ENCODE measurements at places on chromosomes 3 and 15.

DNA sequence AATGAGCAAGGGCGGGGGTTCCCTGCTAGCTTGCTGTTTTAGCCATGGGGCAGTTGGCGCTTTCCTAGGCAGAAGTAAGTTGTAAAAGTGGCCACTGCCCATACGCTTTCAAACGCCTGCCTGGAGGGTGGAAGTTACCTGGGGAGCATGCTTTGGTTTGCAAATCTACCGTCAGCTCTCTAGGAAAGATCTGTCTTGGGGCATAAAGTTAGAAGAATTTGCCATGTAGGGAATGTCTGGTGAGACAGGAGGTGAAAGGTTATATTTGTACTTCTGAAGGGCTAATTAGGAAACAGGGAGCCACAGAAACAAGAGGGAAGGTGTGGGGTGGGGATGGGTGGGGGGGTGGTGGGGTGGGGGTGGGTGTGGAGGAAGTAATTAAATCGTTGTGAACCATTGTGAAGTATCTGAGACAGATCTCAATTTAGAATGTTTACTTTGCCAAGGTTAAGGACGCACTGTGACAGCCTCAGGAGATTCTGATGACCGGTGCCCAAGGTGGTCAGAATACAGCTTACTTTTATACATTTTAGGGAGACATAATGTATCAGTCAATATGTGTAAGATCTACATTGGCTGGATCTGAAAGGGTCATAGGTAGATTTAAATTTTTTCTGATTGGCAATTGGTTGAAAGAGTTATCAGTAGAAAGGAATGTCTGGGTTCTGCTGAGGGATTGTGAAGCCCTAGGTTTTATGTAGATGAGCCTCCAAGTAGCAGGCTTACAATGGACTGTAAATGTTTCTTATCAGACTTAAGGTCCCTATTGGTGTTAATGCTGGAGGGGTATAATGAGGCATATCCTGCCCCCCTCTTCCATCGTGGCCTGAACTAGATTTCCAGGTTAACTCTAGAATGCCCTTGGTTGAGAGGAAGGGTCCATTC lies 62.0 kb upstream of the GCNT3 start:
- DNase-seq, result no peak

DNA sequence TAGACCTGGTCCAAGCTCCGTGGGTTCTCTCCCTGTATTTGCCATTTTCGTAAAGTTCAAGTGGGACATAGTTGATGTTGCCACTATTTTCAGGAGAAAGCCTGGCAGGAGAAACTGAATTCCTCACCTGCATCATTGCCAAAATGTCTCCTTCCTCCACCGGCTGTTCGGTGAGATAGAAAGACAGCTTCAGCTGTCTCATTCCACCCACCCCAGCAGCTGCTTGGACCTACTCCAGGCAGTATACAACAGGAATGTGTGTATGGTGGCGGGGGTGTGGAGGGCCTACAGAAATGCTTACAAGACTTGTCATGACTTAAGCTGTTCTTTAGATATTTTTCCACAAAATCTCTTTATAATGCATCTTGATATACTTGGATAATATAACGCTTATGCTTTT lies 132.7 kb upstream of the RAP2B start:
- DNase-seq, result no peak

- DNase-seq, result no peak
Observed at GRCh38 chr3:126666658-126667528, 12.0 kb upstream of the TXNRD3 start.

DNA sequence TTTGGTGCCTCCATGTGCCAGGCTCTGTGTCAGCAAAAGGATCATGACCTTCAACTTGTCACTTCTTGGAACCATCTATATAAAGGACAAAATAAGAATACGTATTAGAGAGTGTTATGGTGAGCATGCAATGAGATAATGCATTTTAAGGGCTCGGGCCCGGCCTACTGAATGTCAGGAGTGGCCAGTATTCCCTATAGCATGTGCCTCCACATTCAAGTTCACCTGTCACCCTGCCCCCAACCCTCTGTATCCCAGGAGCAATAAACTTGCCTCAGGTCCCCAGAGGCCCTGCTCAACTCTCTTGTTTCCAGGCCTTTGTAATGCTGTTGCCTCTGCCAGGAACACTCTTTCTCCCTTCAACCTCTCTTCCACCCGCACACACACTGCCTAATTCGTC lies 90.2 kb upstream of the SLC6A11 start:
- no peak for DNase-seq

GRCh38 chr3:157810924-157811718 lies 295.1 kb downstream of the SHOX2 start:
- no peak for DNase-seq

- no peak for DNase-seq
Observed at GRCh38 chr15:62658498-62658897, 384.0 kb upstream of the TPM1 start.

DNA sequence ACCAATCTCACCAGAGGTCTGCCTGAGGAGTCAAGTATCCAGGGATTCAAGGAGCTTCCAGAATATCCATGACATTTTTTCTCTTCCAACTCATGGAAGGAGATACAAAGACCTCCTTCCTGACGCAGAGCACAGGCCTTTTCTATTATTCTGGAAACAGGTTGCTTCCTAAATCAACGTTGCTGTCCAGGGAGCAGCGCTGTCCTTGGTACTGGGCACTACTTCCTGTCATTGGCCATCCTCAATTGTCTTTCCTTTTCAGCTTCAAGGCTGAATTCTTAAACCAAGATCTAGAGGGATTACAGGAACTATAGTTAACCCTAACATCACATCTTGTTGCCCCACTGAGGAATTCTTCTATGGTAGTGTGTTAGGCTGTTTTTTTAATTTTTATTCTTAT lies 50.4 kb upstream of the TBC1D21 start:
- no peak for DNase-seq

DNA sequence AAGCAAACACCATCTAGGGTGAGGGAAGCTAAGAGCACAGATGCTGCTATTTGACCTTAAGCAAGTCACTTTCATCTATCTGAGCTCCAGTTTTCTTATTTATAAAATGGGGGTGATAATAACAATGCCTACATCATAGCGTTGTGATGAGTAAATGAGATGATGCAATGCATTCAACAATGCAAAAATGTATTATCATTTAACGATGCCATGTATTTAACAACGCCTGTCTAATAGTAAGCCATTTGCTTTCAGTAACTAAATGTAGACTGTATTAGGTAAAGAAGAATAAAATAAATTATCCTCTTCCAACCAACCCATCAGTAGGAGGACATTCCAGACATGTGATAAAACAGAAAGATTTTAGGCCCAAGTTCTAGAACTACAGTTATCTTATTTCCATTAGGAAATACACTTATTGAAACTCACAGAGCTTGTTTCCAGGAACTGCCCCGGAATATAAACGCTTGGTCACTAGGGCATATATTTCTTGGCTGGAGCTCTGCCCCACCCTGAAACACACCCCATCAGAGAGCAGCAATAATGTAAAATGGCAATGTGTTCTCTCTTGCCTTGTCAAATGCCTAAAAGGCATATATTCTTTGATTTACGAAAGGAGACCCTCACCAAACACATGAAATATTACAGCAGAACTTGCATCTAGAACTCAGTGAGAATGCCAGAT lies 128.3 kb downstream of the LIPC start:
- no peak for DNase-seq

- DNase-seq, result peak; percentile 82
Observed at GRCh38 chr3:46442576-46443530, 21.9 kb downstream of the LTF start.

DNA sequence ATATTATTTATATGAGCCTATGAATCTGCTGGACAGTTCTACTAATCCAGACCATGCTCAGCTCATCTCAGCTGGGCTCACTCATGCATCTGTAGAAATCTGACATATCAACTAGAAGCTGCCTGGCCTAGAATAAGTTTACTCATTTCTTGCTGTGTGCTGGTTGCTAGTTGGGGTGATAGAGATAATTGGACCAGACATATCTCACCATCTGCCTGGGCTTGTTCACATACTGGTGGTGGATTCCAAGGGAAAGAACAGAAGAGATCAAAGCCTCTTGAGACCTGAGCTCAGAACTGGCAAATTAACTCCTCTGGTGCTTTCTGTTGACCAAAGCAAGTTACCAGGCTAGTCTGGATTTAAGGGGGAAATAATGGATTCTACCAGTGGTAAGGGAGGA lies 109.1 kb downstream of the NSUN3 start:
- DNase-seq, result no peak

GRCh38 chr3:102038477-102039142 lies 189.3 kb downstream of the NFKBIZ start:
- DNase-seq, result no peak

GRCh38 chr15:79357566-79357965 lies 46.7 kb downstream of the TMED3 start:
- no peak for DNase-seq

- no peak for DNase-seq
Observed at GRCh38 chr3:120983841-120984240, 75.8 kb downstream of the STXBP5L start.

DNA sequence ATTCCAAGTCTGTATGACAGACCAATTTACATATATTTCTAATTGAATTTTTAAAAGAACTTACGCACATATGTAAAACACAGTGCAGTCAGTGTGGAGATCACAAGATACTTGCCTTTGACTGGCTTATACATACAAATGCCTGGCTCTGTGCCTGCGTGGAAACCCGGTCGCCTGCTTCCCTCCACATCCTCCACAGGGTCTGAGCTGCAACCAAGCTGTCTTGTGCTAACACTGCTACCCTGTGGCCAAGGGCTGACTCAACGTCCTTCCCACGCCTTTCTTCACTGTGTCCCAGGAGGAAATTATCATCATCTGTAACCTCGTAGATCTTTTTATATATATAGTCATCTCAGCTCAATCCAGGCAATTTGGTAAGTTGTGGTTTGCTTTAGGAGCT lies 117.0 kb downstream of the WNT7A start:
- DNase-seq, result no peak

DNA sequence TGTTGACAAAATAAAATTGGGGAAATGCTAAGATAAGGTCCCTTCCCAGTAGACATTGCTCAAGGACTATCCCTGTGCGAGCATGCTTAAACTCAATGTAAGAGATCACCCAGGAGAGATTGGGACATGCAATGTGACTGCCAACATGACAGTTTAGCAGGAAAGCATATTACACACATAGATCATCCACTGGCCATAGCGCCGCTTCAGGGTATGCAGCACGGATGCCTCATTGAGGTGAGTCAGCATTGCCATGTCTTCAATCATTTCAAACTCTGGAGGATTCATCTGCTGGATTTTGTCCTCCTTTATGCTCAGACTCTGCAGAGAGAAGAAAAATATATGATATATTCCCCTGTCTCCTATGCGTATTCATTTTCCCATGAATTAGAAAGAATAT lies 8.9 kb downstream of the MYH15 start:
- no peak for DNase-seq

DNA sequence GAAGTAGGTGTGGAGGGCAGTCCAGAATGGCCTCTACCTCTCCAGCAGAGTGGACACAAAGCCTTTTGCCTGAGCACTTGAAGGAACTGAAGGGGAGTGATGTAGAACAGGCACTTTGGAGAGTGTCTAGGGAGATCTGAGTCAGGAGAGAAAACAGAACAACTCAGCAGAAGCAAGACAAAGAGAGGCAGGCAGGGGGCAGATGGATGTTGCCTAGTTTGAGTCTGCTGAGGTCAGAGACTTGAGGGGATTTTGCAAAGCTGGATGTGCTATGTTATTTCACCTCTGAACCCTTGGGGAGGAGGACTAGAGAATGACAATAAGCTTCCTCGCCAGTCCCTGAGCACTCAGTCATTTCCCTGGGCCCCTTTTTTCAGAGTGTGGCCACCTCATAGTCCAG lies 366.4 kb downstream of the EPHB1 start:
- DNase-seq, result no peak

DNA sequence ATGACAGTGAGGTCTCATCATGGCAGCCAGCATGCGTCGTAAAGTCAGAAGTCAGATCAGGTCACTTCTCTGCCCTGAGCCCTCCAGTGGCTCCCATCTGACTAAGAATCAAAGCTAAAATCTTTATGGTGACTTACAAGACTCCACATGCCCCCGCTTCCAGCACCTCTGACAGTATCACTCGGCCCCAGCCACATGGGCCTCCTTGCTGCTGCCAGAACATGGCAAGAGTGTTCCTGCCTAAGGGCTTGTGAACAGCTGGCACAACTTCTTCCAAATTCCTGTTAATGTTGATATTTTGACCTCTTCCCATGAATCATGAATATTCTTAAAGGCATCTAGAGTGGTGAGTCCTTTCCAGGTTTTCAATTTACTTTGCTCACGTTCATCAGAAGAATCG lies 20.5 kb downstream of the POLR2M start:
- no peak for DNase-seq

DNA sequence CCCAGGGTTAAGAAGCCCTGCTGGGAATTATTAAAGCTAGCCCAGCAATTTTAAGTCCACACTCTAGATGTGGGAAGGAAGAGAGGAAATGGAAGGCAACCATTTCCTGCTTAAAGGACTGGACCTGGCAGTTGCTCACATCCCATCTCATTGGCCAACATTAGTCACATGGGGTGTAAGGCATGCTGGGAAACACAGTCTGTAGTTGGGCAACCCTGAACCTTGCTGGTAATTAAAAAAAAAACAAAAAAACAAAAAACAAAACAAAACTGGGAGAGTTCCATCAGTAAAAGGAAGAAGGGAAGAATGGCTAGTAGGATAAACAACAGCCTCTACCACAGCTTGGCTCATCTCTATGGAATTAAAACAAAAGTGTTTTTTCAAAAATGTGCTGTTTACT lies 136.0 kb downstream of the VGLL4 start:
- DNase-seq, result no peak

DNA sequence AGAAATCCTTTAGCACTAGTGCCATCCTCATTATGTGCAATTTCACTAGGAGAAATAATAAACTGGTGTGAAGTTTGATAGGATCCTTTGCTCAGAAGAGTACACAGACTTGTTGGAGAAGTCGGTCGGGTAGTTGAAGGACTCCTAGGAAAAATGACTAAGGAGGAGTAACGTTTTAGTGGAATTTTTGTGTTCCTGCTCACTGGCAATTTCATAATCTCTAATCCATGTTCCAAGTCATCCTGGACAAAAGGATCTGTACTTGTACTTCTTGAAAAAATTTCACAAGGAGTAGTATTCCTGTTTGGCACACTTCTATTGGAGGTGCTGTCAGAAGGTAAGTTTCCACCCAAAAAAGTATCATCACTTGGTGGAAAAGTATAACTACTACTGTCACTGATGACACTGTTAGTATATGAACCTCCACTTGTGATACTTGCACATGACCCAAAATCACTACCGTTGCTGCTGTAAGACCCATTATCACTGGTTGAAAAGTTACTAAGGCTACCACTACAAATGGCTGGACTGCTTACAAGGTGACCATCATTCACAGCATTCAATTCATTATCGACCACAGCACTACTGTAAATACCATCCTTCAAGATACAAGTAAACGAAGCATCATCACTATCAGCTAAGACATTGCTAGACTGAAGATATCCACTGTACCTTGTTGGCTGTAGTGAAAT lies 77.4 kb downstream of the NEDD4 start:
- DNase-seq, result no peak

DNA sequence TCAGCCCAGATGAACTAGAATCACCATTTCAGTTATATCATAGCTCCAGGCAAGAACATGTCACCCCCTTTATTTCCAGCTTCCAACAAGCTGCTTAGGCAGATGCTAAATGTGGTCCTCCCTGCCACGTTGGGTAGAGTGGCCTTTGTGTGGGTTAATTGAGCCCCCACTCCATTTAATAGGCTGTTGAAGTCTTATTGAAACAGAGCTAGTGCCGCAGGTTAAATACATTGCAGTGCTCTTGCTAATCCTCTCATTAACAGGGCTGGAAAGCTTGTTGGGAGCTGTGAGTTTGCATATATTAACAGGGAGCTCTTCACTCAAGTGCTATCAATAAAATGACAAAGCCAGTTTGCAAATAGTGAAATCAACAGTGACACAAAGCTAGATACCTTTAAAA lies 248.4 kb upstream of the CMC1 start:
- no peak for DNase-seq

Data from stimulated activated CD4-positive, alpha-beta T cell treated with anti-CD3 and anti-CD28 coated beads, Interleukin-12 subunit alpha, Interleukin-12 subunit beta, amount 100 ng/mL, for 48 hours (primary cell).